ENCODE measurements at places on chromosomes 3 and 15. TPM values are rescaled to one million over a fixed set of nuclear protein-coding genes. Genes with fewer than 3 reads are reported as not detected.

Gene INKA1
- total RNA-seq: 1.2 TPM

- H3K27ac ChIP-seq: no peak overlapping the region
- H3K27me3 ChIP-seq: no peaks in the 10 kb centered on the region
- DNase-seq: no peak
- 0 out of 2 replicates have a peak, but pooled peaks cover 5% of the 10 kb centered on the region for H3K36me3 ChIP-seq
- H3K4me1 ChIP-seq: no peaks in the 10 kb centered on the region
Measured at GRCh38 chr3:175200391-175201095, 341.4 kb downstream of the NAALADL2 start.

Gene CPLX3
- total RNA-seq: not detected

GRCh38 chr3:25508901-25509300, 80.8 kb downstream of the RARB start:
- no peaks in the 10 kb centered on the region for H3K4me1 ChIP-seq
- no peaks in the 10 kb centered on the region for H3K27me3 ChIP-seq
- H3K27ac ChIP-seq: no peak overlapping the region
- DNase-seq: no peak
- no peaks in the 10 kb centered on the region for H3K36me3 ChIP-seq

Gene GOLGA6L9
- 3.9 TPM for total RNA-seq

Gene CCR9
- total RNA-seq: not detected

Gene TNIK
- 10.2 TPM for total RNA-seq

- H3K27me3 ChIP-seq: no peaks in the 10 kb centered on the region
- H3K4me1 ChIP-seq: no peaks in the 10 kb centered on the region
Measured at GRCh38 chr3:166472015-166472414, 634.8 kb upstream of the BCHE start.

GRCh38 chr15:23420806-23421575, 26.1 kb downstream of the GOLGA6L2 start:
- H3K36me3 ChIP-seq: peaks cover 6% of the 10 kb centered on the region
- H3K27me3 ChIP-seq: no peaks in the 10 kb centered on the region
- no peak for DNase-seq
- no peak overlapping the region for H3K27ac ChIP-seq

Gene TIMP4
- 8.5 TPM for total RNA-seq

GRCh38 chr15:48993380-48993779, 29.7 kb upstream of the SHC4 start:
- no peaks in the 10 kb centered on the region for H3K27me3 ChIP-seq
- H3K36me3 ChIP-seq: peaks cover 30% of the 10 kb centered on the region
- H3K4me3 ChIP-seq: no peak overlapping the region
- H3K4me1 ChIP-seq: no peaks in the 10 kb centered on the region
- DNase-seq: no peak

Gene RUBCN
- total RNA-seq: 17.7 TPM

DNA sequence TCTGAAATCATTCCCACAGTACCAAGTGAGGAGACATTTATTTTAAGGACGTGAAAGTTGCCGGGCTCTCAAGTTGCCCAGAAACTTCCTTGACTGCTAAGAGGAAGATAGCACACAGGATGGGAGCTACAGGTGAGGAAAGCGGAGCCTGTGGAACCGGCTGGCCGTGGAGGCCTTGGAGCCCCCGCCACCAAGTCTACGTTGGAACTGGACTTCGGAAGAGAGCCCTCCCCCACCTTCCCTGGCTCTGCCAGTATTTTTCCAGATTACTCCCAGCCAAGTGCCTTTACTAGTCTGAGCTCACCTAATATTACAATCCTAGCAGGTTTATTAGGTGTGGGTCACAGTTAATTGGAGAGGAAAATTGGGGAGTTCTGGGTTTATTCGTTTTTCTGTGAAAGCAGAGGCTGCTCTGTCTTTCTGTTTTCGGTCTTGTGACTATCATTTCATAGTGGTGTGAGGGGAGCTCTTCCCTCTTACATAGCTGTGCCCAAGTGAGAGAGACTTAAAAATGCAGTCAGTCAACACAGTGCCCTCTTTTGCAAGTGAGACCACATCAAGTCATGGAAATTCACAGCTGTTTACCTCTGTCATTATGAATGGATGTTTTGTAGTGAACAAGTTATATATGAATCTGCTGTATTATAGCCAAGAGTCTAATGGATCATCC, 6.8 kb downstream of the BOC start:
- no peak overlapping the region for H3K4me3 ChIP-seq
- peaks cover 8% of the 10 kb centered on the region for H3K27me3 ChIP-seq
- no peaks in the 10 kb centered on the region for H3K36me3 ChIP-seq
- peaks cover 3% of the 10 kb centered on the region for H3K4me1 ChIP-seq
- no peak for DNase-seq

DNA sequence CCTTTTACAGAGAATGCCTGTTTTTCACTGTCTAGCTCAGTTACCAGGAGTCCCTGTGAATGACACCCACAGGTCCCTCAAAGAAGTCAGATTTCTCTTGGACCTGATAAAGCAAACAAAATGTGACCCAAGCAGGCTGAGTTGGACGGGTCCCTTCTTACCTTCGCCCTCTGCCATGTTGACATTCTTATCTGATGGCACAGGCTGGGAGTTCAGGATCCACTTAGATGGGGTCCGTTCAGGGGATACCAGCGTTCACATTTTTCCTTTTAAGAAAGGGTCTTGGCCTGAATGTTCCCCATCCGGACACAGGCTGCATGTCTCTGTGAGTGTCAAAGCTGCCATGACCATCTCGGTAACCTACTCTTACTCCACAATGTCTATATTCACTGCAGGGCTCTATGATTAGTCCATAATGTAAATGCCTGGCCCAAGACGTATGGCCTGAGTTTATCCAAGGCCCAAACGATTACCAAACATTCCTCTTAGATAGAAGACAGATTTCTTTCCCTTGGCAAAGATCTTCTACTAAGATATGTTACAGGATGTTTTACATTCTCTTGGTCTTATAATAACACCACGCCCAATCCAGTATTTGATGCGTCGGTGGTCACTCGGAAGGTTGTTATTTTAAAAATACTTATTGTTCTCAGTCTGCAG, 179.1 kb downstream of the THSD4 start:
- H3K4me3 ChIP-seq: no peak overlapping the region
- no peak overlapping the region for H3K27ac ChIP-seq
- no peak for DNase-seq
- H3K27me3 ChIP-seq: no peaks in the 10 kb centered on the region

DNA sequence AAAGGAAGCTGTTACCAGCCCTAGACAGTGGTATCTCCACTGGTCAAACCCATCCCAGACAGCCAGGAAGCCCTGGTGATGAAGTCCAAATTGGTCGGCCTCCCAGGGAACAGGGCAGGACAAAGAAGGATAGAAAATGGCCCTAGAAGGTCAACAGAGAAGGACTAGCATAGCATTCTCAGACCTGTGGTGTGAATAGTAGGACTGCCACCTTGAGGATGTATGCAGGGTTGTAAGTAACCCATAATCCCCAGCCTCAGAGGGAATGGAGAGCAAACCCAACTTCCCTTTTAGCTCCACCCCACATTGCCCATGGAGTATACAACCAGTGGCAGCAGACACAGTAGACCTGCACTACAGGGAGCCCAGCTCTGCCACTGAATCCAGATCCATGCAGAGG, 68.6 kb upstream of the EIF1B start:
- no peak overlapping the region for H3K27ac ChIP-seq
- H3K4me1 ChIP-seq: no peaks in the 10 kb centered on the region
- H3K4me3 ChIP-seq: no peak overlapping the region
- peak; percentile 34 for DNase-seq
- no peaks in the 10 kb centered on the region for H3K36me3 ChIP-seq
- no peaks in the 10 kb centered on the region for H3K27me3 ChIP-seq

- H3K4me3 ChIP-seq: peak overlapping the region; percentile 98
- no peak for DNase-seq
- peaks cover 3% of the 10 kb centered on the region for H3K4me1 ChIP-seq
- no peaks in the 10 kb centered on the region for H3K27me3 ChIP-seq
- no peaks in the 10 kb centered on the region for H3K36me3 ChIP-seq
Measured at GRCh38 chr3:196287090-196287439, 461 bp downstream of the PCYT1A start.

DNA sequence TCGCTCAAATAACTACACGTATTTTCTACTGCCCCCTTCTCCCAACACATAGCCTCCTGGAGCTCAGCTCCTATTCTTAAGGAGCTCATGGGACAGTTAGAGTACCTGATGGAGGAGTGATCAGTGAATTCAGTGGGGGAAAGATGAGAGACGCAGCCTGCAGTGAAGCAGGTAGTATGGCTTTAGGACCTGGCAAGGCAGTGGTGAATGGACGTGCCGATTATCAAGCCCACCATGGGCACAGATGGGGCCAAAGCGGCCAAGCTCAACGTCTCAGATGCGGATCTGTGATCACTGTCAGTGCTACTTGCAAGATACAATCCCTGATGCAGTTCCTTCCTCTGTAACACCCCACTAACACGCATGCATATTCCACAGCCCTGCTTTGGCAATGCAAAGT, 45.8 kb upstream of the ATP2B2 start:
- H3K36me3 ChIP-seq: no peaks in the 10 kb centered on the region
- H3K27ac ChIP-seq: no peak overlapping the region
- H3K27me3 ChIP-seq: no peaks in the 10 kb centered on the region

- H3K4me3 ChIP-seq: no peak overlapping the region
- H3K27me3 ChIP-seq: no peaks in the 10 kb centered on the region
- H3K4me1 ChIP-seq: no peaks in the 10 kb centered on the region
- no peaks in the 10 kb centered on the region for H3K36me3 ChIP-seq
- H3K27ac ChIP-seq: no peak overlapping the region
Measured at GRCh38 chr3:9721015-9721699, 10.4 kb upstream of the BRPF1 start.

DNA sequence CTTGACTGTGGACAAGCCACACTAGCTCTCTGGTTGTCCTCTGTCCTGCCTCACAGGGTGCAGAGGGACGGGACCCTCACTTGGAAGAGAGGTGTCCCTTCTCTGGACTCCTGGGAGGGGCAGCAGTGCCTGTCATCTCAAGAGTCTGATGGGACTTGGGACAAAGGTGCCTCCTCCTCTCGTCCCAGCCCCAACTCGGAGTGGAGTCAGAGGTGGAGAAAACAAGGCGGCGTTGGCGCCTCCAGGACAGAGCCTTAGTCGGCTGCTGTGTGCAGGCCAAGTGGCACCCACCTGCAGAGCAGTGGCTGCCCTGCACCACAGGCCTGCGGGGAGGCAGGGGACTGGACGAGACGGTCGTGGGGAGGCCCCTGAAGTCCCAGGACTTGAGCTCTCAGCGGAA, 9.4 kb upstream of the SEC13 start:
- no peaks in the 10 kb centered on the region for H3K36me3 ChIP-seq
- no peak overlapping the region for H3K4me3 ChIP-seq
- no peaks in the 10 kb centered on the region for H3K27me3 ChIP-seq
- no peaks in the 10 kb centered on the region for H3K4me1 ChIP-seq

Gene CCR3
- not detected for total RNA-seq

GRCh38 chr3:161449785-161450184, 46.8 kb upstream of the OTOL1 start:
- no peaks in the 10 kb centered on the region for H3K4me1 ChIP-seq
- DNase-seq: no peak
- no peaks in the 10 kb centered on the region for H3K27me3 ChIP-seq
- no peak overlapping the region for H3K27ac ChIP-seq

GRCh38 chr3:123610331-123610730, 25.5 kb upstream of the HACD2 start:
- no peaks in the 10 kb centered on the region for H3K36me3 ChIP-seq
- no peaks in the 10 kb centered on the region for H3K4me1 ChIP-seq
- H3K27ac ChIP-seq: no peak overlapping the region
- H3K4me3 ChIP-seq: no peak overlapping the region

DNA sequence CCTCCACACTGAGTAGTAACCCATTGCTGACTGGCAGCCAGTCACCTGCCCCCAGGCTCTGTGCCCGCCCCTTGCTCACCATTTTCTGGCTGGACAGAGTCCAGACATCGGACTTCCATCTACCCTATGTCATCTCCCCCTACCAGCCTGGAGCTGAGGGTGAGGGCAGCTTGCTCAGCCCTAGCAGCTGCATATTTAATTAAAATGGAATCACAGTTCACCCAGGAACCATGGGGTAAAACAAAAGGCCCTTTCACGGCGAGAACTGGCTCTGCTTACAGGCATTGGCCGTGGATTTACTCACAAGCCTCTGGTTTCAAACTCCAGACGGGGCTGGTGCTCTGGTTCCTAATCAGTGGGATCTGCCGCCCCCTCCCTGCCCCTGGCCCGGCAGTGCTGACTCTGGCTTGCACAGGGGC, 94.9 kb upstream of the ATP2B2 start:
- H3K27me3 ChIP-seq: no peaks in the 10 kb centered on the region
- no peak for DNase-seq
- H3K4me3 ChIP-seq: no peak overlapping the region
- no peaks in the 10 kb centered on the region for H3K4me1 ChIP-seq
- H3K27ac ChIP-seq: no peak overlapping the region

DNA sequence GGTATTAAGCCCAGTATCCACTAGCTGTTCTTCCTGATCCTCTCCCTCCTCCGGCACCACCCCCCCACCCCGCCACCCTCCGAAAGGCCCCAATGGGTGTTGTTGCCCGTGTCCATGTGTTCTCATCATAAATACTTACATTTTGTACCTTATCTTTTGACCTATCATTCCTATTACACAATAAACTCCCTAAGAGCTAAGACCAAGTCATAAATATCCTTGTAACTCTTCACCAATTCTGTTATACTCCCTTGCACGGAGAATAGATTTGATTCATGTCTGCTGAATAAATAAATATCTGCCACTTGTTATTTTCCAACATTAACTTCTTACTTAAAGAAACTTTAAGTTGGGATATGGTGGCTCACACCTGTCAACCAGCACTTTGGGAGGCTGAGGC, 43.9 kb downstream of the SHQ1 start:
- peaks cover under 1% of the 10 kb centered on the region for H3K36me3 ChIP-seq
- no peak for DNase-seq
- no peak overlapping the region for H3K4me3 ChIP-seq
- no peaks in the 10 kb centered on the region for H3K27me3 ChIP-seq

- H3K27me3 ChIP-seq: no peaks in the 10 kb centered on the region
- no peaks in the 10 kb centered on the region for H3K4me1 ChIP-seq
- no peak overlapping the region for H3K4me3 ChIP-seq
- DNase-seq: no peak
- H3K36me3 ChIP-seq: no peaks in the 10 kb centered on the region
Measured at GRCh38 chr3:46365737-46366524, 4.8 kb upstream of the CCR5 start.

GRCh38 chr3:89278302-89279025, 171.0 kb downstream of the EPHA3 start:
- no peaks in the 10 kb centered on the region for H3K27me3 ChIP-seq
- no peak overlapping the region for H3K27ac ChIP-seq
- no peaks in the 10 kb centered on the region for H3K4me1 ChIP-seq
- DNase-seq: peak; percentile 65

Gene ZBED2
- total RNA-seq: not detected

Gene ALDH1A2
- 0.72 TPM for total RNA-seq

GRCh38 chr3:111785034-111785433, 74.0 kb upstream of the PHLDB2 start:
- DNase-seq: no peak
- H3K36me3 ChIP-seq: no peaks in the 10 kb centered on the region
- no peak overlapping the region for H3K27ac ChIP-seq
- H3K4me1 ChIP-seq: no peaks in the 10 kb centered on the region
- no peak overlapping the region for H3K4me3 ChIP-seq

DNA sequence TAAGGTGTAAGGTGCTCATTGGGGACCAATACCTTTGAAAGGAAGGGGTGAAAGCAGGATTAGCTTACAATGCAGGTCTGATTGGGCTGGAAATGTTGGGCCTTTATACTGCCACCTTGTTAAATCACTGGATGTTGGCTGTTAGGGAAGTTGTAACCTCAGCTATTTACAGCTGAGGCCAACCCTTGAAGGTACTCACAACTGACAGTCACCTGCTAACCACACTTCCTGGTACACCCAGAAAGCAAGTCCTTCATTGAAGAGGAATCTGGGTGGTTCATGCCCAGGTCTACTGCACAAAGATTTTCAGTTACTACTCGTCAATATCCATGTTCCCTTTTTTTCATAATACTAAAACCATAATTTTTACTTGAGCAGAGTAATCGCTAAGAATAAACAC, 65.4 kb upstream of the CLDN18 start:
- H3K36me3 ChIP-seq: no peaks in the 10 kb centered on the region
- H3K27ac ChIP-seq: no peak overlapping the region
- no peaks in the 10 kb centered on the region for H3K27me3 ChIP-seq
- no peak overlapping the region for H3K4me3 ChIP-seq
- no peak for DNase-seq

Gene GUCA1C
- total RNA-seq: not detected

Data from H9 (cell line).